ENCODE measurements at places on chromosomes 7 and 10. TPM values are rescaled to one million over a fixed set of nuclear protein-coding genes. Genes with fewer than 3 reads are reported as not detected.

Gene HTRA1
- 192 TPM for total RNA-seq

Gene CUBN
- total RNA-seq, result 3.0 TPM

Gene PALD1
- total RNA-seq, result 73.3 TPM

Gene FRMPD2
- 0.42 TPM for total RNA-seq

Gene ADCYAP1R1
- not detected for total RNA-seq

Gene MRLN
- total RNA-seq, result not detected

Gene RTKN2
- 4.8 TPM for total RNA-seq

Gene PDK4
- 2.5 TPM for total RNA-seq

Gene FAM241B
- total RNA-seq, result not detected

Gene DNMBP
- 53.4 TPM for total RNA-seq

Gene ADAMTS14
- not detected for total RNA-seq

Gene ST8SIA6
- total RNA-seq, result 0.51 TPM

Gene PTEN
- total RNA-seq, result 76.9 TPM
